ENCODE measurements at places on chromosomes 4 and X. TPM values are rescaled to one million over a fixed set of nuclear protein-coding genes. Genes with fewer than 3 reads are reported as not detected.

- no peak for DNase-seq
Observed at GRCh38 chr4:51907006-51907669, 64.2 kb downstream of the DCUN1D4 start.

- DNase-seq, result no peak
Observed at GRCh38 chr4:150773729-150774449, 191.9 kb downstream of the MAB21L2 start.

Gene GABRQ
- not detected for total RNA-seq

GRCh38 chr4:143407888-143408287 is 71.2 kb downstream of the GAB1 start:
- no peak for DNase-seq

DNA sequence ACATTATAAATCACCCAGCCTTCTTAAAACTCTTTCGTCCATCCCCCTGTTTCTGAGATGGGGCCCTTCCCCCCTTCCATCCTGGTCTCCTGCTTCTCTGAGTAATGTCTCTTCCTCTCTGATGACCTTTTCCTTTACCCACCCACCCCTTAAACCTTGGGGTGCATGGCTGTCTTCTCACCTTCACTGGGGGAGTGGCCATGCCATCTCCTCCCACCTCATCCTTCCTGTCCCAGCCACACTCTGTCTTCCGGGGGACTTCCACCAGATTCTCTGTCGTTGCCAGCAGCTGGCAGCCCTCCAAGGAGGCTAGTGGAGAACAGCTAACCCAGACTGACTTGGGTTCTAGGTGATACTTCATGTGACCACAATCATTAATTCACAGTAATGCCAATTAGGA is 83.2 kb upstream of the SCML1 start:
- no peak for DNase-seq

Gene PDGFRA
- total RNA-seq, result 371 TPM

Data from stomach (tissue), 19 donors.